Left hindlimb (tissue), 1 donor: ENCODE measurements at places on chromosomes 11 and 22.

DNA sequence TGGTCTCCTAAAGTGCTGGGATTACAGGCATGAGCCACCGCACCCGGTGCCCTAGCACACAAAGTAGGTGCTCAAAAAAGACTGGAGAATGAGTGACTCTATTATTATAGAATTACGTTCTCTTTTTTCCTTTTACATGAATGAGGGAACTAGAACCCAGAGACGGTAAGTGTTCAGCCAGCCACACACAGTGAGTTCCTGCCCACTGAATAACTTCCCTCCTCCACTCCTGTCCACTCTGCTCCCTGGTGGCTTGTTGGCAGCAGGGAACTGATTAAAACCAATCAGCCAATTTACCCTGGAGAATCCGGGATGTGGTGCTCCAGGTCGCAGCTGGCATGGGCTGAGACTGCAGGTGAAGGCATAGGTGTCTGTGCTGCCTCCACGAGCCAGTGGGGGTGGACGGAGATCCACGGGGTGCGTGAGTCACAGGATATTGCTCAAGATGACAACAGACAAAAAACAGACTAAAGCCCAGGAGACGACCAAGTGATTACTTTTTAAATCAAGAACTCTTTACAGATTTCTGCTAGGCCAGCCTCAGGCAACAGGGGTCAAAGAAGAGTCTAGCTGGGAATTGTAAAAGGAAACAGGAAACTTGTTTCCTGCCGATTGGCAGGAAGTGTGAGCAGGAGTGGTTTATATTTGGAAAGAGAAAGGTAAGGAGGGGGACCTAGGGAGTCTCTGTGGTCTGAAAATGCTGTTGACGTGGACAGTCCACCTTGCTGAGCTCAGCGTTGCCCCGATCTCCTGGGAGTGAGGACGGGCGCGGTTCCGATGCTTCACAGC is 95.2 kb upstream of the TP53I11 start:
- no peak for DNase-seq

DNA sequence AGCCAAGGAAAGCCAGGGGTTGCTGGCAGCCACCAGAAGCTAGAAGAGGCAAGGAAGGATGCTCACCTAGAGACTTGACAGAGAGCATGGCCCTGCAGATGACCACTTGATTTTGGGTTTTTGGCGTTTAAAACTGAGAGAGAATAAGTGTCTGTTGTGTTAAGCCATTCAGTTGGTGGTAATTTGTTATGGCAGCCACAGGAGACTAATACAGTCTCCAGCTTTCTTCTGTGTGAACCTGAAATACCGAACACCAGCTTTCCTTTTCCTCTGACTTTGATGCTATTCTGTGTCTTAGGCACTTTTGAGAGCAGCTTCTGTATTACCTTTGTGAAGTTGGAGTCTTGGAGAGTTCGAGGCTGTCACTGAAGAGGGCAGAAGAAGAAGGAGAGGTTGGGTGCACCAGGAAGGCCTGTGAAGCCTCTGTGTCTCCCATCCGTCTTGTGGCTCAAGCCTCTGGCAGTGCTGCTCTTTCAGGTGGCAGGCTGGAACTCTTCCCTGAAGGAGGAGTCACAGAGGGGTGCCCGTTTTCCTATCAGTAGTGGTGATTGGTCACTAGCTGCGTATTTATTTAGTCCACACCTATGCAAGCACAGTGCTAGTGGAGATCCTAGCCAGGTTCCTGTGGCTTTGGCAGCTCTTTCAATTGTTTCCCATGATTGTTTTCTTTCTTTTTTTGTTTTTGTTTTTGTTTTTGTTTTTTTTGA is 2.5 kb downstream of the TBC1D22A start:
- DNase-seq = no peak

DNA sequence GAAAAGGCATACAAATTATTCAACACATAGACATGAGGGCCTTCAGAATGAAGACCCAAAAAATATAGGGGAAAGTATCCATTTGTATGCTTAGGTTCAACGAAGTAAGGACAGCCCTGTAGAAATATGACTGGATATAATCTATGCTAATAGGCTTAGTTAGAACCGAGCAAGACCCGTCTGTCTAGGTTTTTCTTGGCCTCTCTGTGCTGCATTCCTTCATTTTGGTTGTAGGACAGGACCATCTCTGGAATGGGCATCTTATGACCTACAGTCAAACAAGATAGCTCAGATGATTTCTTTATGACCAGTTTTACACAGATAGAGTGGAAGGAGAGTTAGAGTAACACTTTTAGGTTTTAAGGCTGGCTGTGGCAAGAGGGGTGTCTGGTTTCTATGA is 5.6 kb upstream of the MS4A7 start:
- no peak for DNase-seq

DNA sequence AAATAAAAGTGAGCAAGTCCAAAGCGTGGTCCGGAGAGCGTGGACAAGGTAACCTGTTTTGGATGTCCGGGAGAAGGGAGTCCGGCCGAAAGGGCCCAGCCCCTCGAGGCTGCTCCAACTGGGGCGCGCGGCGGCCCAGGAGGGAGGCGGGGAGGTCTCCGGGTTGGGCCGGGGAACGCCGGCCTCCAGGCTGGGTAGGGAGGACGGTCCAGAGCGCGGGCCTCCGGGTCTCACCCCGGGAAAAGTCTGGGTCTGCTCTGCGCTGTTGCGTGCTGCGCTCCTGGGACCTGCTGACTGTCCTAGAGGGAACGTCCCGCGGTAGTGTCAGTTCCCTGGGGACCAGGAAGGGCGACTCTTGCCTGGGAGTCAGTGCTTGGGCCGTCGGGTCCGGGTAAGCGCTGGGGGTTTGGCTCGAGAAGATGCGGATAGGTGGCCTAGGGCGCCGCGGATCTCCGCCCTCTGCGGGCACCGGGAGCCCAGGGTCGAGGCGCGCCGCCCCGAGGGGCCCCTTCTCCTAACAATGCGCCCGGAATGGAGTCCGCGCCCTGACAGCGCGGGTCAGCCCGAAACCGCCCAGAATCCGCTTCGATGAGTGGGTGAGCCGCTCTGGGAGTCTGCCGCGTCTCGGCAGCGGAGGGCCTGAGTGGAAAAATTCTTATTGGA is 988 bp upstream of the FLI1 start:
- peak; percentile 75 for DNase-seq

DNA sequence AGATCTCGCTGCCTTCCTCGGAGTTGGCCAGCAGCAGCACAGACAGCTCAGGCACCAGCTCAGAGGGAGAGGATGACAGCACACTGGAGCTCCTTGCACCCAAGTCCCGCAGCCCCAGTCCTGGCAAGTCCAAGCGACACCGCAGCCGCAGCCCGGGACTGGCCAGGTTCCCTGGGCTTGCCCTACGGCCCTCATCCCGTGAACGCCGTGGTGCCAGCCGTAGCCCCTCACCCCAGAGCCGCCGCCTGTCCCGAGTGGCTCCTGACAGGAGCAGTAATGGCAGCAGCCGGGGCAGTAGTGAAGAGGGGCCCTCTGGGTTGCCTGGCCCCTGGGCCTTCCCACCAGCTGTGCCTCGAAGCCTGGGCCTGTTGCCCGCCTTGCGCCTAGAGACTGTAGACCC is 6.4 kb downstream of the PLA2G3 start:
- no peak for DNase-seq

GRCh38 chr11:114496915-114497314 is 57.6 kb downstream of the REXO2 start:
- no peak for DNase-seq

GRCh38 chr22:37053310-37054055 is 1.9 kb downstream of the KCTD17 start:
- peak; percentile 34 for DNase-seq

DNA sequence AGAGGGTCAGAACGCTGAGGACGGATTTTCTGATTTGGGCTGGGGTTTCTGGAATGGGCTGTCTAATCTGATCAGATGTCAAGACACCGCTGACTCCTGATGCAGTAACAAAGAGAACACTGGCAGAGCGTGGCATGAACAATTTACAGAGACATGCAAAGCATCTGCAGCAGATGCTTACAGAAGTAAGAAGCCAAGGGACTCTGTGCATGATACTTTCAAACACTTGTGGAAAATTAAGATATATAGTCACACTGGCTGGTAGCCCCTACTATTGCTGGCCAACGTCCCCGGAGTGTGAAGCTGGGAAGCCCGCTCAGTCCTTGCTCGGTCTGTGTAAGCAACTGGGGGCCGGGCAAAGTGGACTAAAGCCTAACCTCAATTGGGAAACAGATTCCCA is 903.7 kb downstream of the BRD1 start:
- DNase-seq = no peak

DNA sequence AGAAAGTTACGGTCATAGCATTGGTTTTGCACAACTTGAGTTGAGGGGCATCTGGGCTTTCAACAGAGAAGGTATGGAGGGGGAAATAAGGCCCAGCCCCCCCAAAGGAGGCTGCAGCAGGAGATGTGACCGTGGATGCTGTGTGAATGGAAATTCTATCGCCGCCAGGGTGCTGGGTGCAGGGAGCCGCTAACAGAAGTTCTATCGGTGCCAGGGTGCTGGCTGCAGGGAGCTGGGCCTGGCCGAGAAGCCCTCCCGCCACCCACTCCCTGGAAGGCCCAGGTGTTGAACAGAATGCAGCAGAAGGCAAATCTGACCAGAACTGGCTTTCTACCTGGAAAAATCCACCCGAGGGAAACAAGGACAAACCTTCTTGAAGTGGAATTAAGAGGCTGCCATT is 115.0 kb downstream of the SHANK2 start:
- DNase-seq = no peak

GRCh38 chr11:27028561-27028965 is 12.1 kb upstream of the BBOX1 start:
- no peak for DNase-seq

DNA sequence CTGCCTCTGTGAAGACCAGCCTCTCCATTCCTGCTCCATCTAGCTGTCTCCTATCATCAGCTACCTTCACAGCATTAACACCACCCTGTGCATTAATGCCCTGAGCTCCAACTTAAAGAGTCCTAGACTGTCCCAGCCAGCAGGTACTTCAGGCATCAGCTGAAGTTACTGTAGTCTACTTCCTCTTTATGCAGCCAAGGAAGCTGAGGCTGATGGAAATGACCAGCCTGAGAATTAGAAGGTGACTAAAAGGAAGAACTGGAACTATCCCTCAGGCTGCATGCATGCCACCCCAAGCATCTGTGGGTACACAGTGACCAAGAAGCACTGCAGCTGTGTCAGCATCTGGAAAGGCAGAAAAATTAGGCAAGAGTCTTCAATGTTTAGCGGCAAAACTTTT is 28.2 kb downstream of the MS4A10 start:
- DNase-seq = no peak

GRCh38 chr11:78425399-78426070 is 7.9 kb upstream of the GAB2 start:
- no peak for DNase-seq

- DNase-seq = no peak
Observed at GRCh38 chr11:29962243-29962642, 54.6 kb downstream of the KCNA4 start.

- peak; percentile 82 for DNase-seq
Observed at GRCh38 chr11:128424851-128425285, 162.5 kb downstream of the ETS1 start.

DNA sequence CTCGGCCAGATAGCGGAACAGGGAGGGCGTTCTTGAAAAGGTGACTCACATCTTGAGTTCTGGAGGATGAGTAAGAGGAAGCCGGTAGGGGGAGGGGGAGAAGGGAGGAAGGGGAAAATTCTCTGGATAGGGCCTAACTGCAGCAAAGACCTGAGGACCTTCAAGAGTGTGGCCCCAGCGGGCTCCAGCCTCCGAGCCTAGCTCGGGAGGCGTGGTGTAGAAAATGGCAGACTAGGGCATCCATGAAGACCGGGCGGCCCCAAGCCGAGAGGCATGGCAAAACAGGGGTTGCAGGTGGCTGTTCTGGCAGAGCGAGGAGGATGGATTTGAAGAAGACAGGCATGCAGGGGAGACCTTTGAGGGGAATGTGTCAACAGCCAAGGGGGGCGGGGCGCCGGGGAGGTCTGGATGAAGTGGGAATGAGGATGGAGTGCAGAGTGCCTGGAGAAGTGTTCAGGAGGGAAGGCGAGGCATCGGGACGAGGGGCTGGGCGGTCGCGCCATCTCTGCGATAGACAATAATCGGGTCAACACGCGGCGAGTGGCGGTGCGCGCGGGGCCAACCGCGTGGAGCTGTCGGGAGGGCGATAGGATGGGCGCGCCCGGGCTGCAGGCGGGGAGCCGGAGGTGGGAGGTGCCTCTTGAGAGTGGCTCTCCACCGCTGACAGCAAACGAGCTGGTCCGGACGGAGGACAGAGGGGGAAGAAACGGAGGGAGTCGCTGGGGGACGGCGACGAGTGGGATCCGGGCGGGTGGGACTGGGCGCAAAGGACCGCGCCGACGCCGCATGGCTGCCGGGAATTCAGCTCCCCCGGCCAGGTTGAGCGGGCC is 40.0 kb upstream of the CREB3L1 start:
- peak; percentile 75 for DNase-seq

GRCh38 chr11:48090174-48090573 is 109.8 kb downstream of the PTPRJ start:
- DNase-seq = no peak

DNA sequence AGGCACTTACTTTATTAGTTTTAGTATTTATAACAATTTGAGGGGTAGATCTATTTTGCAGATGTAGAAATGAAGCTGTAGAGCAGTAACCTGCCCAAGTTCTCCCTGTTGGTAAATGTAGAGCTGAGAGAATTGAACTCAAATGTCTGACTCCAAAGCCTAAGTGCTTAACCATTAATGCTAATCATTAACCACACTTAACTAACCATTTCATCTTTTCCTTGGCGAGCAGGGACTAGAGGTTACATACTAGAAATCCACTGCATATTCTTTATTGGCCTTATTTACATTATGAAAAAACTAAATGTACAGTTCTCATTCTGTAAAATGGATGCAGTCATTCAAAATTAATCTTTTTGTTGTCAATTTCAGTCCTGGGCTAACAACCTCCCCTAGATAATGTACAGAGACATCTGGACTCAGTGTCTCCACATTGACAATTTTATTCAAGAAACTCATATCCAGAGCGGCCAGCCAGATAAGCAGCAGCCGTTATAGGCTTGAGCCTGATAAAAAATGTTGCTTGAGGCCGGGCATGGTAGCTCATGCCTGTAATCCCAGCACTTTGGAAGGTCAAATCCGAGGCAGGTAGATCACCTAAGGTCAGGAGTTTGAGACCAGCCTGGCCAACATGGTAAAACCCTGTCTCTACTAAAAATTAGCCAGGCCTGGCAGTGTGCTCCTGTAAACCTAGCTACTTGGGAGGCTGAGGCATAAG is 76.7 kb upstream of the PICALM start:
- DNase-seq = no peak
